ENCODE measurements at places on chromosomes 1 and 21. TPM values are rescaled to one million over a fixed set of nuclear protein-coding genes. Genes with fewer than 3 reads are reported as not detected.

The TMPRSS15 gene
- not detected for total RNA-seq

The PALMD gene
- total RNA-seq: 71.1 TPM

The SHCBP1L gene
- not detected for total RNA-seq

The LCE1D gene
- total RNA-seq: not detected

The SPATA46 gene
- not detected for total RNA-seq

The EEIG2 gene
- 4.3 TPM for total RNA-seq

The FCRL5 gene
- under 0.01 TPM for total RNA-seq

The CASQ2 gene
- total RNA-seq: not detected

The PLA2G4A gene
- 18.9 TPM for total RNA-seq

The PHGDH gene
- total RNA-seq: 57.1 TPM

The ABCA4 gene
- total RNA-seq: 2.4 TPM

The PLPPR5 gene
- not detected for total RNA-seq

The ETNK2 gene
- total RNA-seq: 13.5 TPM
